ENCODE measurements at places on chromosomes 2 and 18.

- H3K27ac ChIP-seq, result no peak overlapping the region
- H3K4me1 ChIP-seq, result no peaks in the 10 kb centered on the region
- H3K27me3 ChIP-seq, result no peaks in the 10 kb centered on the region
- H3K4me3 ChIP-seq, result no peak overlapping the region
- no peak for DNase-seq
Observed at GRCh38 chr2:133814890-133815289, 246.6 kb upstream of the NCKAP5 start.

DNA sequence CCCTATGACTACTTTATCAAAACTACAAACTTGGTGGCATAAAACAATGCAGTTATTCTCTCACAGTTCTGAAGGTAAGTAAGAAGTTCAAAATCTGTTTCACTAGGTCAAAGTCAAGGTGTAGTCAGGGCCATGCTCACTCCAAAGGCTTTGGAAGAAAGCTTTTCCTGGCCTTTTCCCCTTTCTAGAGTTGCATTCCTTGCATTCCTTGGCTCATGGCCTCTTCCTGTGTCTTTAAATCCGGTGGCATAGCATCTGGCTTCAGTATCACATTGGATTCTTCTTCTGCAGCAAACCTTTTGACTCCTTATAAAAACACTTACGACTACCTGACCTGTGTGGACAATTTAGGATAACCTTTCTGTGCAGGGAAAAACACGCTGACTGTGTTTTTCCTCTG lies 543.5 kb upstream of the HNMT start:
- no peaks in the 10 kb centered on the region for H3K36me3 ChIP-seq
- no peaks in the 10 kb centered on the region for H3K27me3 ChIP-seq
- DNase-seq, result no peak
- no peaks in the 10 kb centered on the region for H3K4me1 ChIP-seq
- no peak overlapping the region for H3K27ac ChIP-seq

DNA sequence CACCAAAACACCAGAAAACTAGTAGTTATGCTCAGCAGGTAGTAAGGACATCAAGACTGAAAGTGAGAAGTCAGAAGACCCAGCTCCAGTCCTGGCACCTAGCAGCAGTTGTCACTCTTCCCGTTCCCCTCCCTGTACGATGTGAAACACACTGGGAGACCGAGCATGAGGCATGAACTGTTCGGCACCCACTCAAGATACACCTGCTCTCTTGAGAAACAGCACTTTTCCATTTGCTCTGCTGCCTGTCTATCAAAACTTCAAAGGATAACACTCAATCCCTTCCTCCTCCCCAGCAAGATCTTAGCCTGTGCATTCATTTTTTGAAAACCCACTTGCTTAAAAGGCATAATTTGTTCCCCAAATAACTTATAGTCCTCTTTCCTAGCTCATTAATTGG lies 123.9 kb downstream of the PLEKHM3 start:
- H3K27ac ChIP-seq, result no peak overlapping the region
- H3K4me3 ChIP-seq, result no peak overlapping the region
- no peaks in the 10 kb centered on the region for H3K27me3 ChIP-seq
- no peaks in the 10 kb centered on the region for H3K36me3 ChIP-seq
- no peaks in the 10 kb centered on the region for H3K4me1 ChIP-seq

- no peak overlapping the region for H3K27ac ChIP-seq
- no peaks in the 10 kb centered on the region for H3K27me3 ChIP-seq
- DNase-seq, result no peak
- peaks cover 3% of the 10 kb centered on the region for H3K4me1 ChIP-seq
- no peaks in the 10 kb centered on the region for H3K36me3 ChIP-seq
Observed at GRCh38 chr2:226607379-226607778, 192.2 kb downstream of the IRS1 start.

- H3K27ac ChIP-seq, result no peak overlapping the region
- no peaks in the 10 kb centered on the region for H3K27me3 ChIP-seq
- H3K4me1 ChIP-seq, result no peaks in the 10 kb centered on the region
- DNase-seq, result no peak
- no peak overlapping the region for H3K4me3 ChIP-seq
- H3K36me3 ChIP-seq, result no peaks in the 10 kb centered on the region
Observed at GRCh38 chr2:154452471-154452870, 246.0 kb upstream of the KCNJ3 start.

- no peak overlapping the region for H3K4me3 ChIP-seq
- no peaks in the 10 kb centered on the region for H3K4me1 ChIP-seq
- no peaks in the 10 kb centered on the region for H3K36me3 ChIP-seq
Observed at GRCh38 chr18:21463718-21464117, 136.8 kb downstream of the ESCO1 start.

DNA sequence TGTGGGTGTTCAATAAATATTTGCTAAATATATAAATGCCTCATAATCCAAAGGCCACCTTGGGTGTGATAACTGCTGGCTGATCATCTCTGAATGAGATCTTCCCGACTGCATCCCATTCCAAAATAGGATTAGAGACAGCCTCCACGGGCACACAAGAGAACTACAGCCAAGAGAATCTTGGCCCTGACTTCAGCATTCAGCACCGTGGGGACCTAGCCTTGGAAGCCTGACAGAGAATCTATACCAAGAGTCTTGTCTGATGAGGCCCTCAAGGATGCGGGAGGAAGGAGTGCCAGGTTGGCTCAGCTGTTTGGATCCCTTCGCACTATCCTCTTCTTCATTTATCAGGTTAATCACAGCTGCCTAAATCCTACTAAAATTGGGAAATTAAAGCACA lies 85.8 kb downstream of the RBM43 start:
- no peak for DNase-seq
- no peak overlapping the region for H3K4me3 ChIP-seq
- H3K27me3 ChIP-seq, result no peaks in the 10 kb centered on the region

- H3K36me3 ChIP-seq, result no peaks in the 10 kb centered on the region
- no peak overlapping the region for H3K27ac ChIP-seq
- H3K4me3 ChIP-seq, result no peak overlapping the region
- no peaks in the 10 kb centered on the region for H3K4me1 ChIP-seq
Observed at GRCh38 chr2:236164201-236164924, 3.8 kb downstream of the GBX2 start.

DNA sequence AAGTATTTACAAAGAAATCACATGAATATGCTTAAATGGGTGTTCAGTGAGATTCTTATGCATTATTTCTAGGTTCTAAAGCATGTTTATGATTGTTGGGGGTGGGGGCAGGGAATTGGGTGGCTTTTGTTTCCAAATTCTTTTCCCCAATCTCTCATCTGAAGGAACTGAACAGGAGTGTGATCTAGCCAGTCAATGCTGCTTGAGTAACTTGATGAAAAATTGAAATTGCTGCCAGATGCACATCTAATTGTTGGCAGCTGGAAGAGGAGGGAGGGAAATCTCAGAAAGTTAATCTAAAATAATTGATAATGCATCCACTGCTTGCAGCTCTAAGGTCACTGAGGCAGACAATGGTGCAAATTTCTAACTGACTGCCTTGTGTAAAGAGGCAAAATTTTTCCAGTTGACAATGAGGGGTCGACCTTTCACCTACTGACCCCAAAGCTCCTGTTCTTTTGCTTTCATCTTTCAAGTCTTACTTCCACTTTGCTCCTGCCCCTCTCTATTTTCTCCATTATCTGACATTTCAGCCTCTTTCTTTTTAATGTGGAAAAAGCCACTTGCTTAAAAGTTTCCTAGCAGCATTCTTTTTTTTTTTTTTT lies 53.3 kb downstream of the IRS1 start:
- DNase-seq, result no peak
- H3K4me1 ChIP-seq, result no peaks in the 10 kb centered on the region
- no peaks in the 10 kb centered on the region for H3K36me3 ChIP-seq
- H3K4me3 ChIP-seq, result no peak overlapping the region
- H3K27ac ChIP-seq, result no peak overlapping the region
- no peaks in the 10 kb centered on the region for H3K27me3 ChIP-seq

- no peak overlapping the region for H3K4me3 ChIP-seq
- H3K36me3 ChIP-seq, result peaks cover 7% of the 10 kb centered on the region
- H3K27me3 ChIP-seq, result no peaks in the 10 kb centered on the region
- no peaks in the 10 kb centered on the region for H3K4me1 ChIP-seq
Observed at GRCh38 chr18:12803069-12803936, 80.7 kb downstream of the PTPN2 start.

DNA sequence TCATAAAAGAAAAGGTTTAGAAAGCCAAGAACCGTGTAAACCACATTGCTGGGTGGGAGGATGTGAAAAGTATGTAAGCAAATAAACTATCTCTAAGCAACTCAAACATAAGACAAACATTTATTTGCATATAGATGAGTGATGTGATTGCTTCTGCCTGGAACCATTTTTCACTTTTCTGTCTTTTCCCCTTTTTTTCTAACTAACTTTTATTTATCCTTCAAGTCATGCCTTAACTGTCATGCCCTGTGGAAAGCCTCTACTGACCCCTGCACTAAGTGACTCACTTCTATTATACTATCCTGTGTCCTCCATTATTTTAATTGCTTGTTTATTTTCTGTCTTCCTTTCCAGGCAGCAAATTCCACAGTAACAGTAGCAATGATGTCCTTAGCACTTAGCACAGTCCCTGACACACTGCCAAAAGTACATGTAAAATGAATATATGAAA lies 87.5 kb upstream of the CTAGE1 start:
- H3K27me3 ChIP-seq, result no peaks in the 10 kb centered on the region
- no peak for DNase-seq
- H3K4me1 ChIP-seq, result no peaks in the 10 kb centered on the region

- no peak for DNase-seq
- no peaks in the 10 kb centered on the region for H3K4me1 ChIP-seq
- no peak overlapping the region for H3K27ac ChIP-seq
- no peaks in the 10 kb centered on the region for H3K27me3 ChIP-seq
- H3K36me3 ChIP-seq, result no peaks in the 10 kb centered on the region
- H3K4me3 ChIP-seq, result no peak overlapping the region
Observed at GRCh38 chr2:100267751-100268150, 54.5 kb downstream of the LONRF2 start.

- H3K4me1 ChIP-seq, result no peaks in the 10 kb centered on the region
- no peak for DNase-seq
- H3K27me3 ChIP-seq, result no peaks in the 10 kb centered on the region
- H3K36me3 ChIP-seq, result no peaks in the 10 kb centered on the region
- H3K27ac ChIP-seq, result no peak overlapping the region
Observed at GRCh38 chr2:169210917-169211316, 141.6 kb downstream of the DHRS9 start.

All from CD8-positive, alpha-beta memory T cell (primary cell).